Stimulated activated CD4-positive, alpha-beta T cell treated with anti-CD3 and anti-CD28 coated beads, Interleukin-15, amount 100 ng/mL, for 24 hours (primary cell): ENCODE measurements at places on chromosomes 12 and 14.

DNA sequence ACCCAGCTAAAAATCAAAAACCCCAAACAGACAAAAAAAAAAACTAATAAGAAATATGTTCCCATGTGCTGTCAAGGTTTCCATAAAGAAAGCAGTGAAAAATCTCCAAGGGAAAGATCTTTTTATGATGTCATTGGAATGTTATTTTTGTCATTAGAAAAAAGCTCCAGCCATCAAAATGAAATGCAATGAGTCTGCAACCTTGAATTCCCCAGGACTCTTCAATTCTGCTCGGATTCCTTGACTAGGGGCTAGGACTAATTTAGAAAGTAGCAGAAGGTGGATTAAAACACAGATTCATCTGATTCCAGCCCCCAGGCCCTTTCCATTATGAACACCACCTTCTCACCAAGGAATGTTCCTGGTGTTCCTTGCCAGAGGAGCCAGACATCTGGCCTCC lies 6.0 kb upstream of the PCNX1 start:
- DNase-seq = no peak

- DNase-seq = peak; percentile 41
Measured at GRCh38 chr14:75123991-75124390, 2.9 kb downstream of the NEK9 start.

GRCh38 chr14:103697603-103698379 lies 17.5 kb downstream of the XRCC3 start:
- no peak for DNase-seq

DNA sequence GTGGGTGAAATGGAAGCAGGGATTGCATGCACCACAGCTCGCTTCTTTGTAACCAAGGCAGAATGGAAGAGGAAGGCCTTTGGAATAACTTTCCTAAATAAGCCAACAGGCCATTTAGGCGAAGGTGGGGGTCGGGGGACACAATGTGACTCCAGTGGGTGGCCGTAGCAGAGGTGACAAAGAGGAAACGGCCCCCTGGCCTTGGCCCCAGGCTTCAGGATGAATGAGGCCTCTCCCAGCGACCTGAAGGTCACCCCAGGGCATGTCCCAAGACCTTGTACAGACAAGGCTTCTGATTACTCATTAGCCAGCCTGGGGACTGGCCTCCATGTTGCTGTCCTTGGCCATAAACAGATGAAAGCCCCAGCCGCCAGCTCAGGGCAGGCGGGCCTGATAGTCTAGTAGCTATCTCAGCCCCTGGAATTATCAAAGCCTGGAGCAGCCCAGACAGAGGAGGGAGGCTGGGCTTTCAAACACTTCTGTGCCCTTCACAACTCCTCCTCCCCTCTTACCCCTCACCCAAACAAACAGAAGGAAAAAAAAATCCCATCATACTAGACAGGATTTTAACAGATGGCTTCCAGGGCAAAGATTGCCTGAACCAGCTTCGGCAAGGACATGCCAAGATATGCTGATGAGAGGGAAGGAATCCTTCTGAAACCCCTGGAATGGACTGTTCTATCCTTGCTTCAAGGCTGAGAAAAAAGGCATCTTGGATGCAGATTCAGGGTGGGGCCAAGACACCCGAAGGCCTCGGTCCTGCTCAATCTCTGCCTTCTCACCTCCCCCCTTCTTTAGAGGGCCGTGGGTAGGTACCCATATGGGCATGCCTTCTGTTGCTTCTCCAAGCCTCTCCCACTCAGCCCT lies 142.3 kb upstream of the PARP11 start:
- no peak for DNase-seq

DNA sequence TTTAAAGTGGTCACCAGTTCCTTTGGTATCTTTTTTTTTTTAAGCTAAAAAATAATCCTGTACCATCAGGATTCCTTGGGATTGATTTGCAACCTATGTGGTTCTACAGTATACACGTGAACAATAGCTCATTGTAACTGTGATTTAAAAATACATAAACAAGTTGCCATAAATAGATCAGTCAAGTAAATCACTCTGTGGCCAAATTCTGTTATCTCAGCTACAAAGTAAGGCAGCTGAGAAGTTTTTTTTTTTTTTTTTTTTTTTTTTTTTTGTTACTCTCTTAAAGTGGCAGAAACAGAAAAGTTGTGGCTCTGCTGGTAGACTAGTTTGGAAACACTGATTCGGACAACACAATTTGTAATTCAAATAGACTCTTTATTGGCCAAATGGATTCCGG lies 104.5 kb downstream of the PRICKLE1 start:
- no peak for DNase-seq

DNA sequence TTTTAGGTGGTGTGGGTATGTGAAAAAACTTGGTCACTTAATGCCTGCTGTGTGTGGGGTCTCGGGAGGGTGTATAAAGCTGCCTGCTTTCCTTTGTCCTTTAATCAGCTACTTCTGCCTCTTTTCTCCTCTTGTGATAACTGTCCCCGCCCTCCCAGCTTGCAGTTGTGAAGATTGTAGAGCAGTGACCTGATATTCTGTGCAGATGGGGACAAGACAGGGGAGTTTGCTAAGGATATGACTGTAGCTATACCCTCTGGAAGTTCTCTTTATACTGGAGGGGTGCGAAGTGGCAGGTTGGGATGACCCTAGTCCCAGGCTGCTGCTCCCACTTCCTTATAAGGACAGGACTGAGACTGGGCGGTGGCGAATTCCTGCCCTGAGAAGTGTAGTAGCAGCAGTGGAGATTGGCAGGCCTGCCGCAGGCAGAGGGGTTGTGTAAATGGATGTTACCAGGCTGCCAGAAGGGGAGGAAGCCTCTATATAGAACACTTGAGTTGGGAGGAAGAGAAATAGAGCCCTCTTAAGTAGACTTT lies 835 bp downstream of the MYL6 start:
- peak; percentile 59 for DNase-seq

DNA sequence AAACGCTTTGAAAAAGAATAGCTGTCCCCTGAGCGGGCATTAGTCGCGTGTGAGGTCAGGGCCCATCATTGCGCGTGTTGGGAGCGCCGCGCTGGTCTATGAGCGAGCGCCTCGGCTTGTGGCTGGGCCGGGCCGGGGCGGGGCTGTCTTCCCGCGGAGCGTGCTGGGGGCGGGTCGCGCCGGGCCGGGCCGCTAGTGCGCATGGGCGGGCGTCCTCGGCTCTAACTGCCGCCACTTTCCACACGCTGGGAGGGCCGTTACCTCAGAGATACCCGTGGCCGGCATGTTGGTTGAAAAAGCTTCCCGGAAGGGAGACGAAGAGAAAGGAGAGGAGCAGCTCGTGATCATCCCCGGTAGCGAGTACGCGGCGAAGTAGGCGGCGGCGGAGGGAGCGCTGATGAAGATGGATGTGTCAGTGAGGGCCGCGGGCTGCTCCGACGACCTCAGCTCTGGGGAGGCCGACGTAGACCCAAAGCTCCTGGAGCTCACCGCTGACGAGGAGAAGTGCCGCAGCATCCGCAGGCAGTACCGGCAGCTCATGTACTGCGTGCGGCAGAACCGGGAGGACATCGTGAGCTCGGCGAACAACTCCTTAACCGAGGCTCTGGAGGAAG lies at the start of gene EID3:
Gene EID3, plus strand, starts transcription at position 202 of the 614 bp plus-strand sequence. Its CDS starts 196 bp downstream, at position 398.
- peak; percentile 94 for DNase-seq

DNA sequence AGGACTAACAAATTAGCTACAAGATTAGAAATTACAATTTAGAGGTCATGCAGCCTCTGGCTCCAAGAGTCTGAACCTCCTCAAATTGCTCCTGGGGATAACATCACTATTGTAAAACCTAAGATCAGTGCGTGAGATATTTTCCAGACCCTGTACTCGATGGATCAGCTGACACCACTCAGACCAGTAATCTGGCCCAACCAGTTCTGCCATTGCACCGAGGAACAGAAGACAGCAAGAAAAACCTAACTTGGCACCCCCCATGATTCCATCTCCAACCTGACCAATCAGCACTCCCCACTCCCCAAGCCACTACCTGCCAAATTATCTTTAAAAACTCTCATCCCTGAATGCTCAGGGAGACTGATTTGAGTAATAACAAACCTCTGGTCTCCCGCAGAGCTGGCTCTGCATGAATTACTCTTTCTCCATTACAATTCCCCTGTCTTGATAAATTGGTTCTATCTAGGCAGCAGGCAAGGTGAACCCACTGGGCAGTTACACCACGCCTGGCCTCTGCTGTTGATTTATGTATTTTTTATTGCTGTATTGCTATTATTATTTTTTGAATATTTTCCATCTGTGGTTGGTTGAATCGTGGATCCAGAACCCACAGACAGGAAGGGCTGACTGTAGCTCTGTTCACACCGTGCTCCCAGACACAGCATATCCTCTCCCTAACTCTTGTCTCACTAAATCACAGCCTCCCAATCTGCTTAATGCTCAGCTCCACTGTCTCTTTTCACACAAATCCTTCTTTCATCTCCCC lies 9.2 kb downstream of the HEBP1 start:
- no peak for DNase-seq

DNA sequence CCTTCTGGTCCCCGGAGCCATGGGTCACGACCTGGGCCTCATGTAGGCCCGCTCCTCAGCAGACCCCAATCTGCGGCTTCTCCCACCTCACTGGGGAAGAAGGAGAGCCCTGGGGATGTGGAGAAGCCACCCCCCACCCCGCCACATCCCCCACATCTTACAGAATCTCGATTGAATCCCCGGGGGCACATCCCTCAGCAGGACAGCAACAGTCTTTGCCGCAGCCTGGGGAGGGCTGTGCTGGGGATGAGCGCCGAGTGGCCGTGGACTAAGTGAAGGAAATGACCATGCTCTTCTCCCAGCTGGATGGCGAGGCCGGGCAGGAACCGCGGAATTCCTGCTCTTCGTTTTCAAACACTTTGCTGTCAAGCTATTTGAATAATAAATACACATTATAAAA lies 169.0 kb upstream of the RTL1 start:
- no peak for DNase-seq

- no peak for DNase-seq
Measured at GRCh38 chr14:51240804-51241380, 845 bp downstream of the TMX1 start.

GRCh38 chr12:91053951-91054715 lies 3.7 kb downstream of the KERA start:
- no peak for DNase-seq

- DNase-seq = no peak
Measured at GRCh38 chr14:36976571-36977023, 195.8 kb downstream of the SLC25A21 start.

DNA sequence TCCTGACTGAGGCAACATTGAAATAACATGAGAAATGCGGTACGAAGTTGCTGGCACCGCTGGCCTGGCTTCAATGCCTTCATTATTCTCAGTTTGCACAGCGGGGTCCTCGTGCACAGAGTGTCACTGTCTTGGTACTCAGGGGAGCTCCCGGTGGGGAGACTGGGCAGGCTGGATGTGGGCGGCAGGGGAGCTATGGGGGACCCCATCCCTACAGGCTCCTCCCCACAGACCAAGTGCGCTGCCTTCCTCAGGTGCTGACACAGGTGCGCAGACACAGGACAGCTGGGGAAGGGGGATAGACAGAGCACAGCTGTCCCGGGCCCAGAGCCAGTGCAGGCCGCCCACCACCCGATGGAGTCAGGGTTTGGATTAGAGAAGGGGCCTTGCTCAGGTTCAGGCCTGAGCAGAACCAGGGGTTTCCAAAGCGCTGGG lies 270.1 kb downstream of the ADGRD1 start:
- DNase-seq = no peak

DNA sequence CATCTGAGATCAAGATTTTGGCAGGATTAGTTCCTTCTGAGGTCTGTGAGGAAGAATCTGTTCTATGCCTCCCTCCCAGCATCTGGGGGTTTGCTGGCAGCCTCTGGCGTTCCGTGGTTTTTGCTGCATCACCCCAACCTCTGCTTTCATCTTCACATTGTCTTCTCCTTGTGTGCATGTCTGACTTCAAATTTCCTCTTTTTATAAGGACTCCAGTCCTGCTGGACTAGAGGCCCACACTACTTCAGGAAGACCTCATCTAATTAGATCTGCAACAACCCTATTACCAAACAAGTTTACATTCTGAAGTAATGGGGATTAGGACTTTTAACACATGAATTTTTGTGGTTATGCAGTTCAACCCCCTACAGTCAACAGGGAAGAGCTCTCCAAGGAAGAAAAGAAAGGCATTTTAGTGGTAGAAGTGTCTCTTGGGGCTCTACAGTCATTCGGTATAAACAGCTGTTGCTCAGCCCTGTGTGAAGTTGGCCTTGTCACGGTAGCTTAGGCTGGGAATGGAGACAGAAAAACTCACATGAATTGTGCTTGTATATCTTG lies 89.7 kb downstream of the CAND1 start:
- no peak for DNase-seq

- no peak for DNase-seq
Measured at GRCh38 chr12:54941659-54942058, 42.9 kb downstream of the TESPA1 start.

- DNase-seq = no peak
Measured at GRCh38 chr14:64692986-64693809, 11.0 kb upstream of the PLEKHG3 start.

DNA sequence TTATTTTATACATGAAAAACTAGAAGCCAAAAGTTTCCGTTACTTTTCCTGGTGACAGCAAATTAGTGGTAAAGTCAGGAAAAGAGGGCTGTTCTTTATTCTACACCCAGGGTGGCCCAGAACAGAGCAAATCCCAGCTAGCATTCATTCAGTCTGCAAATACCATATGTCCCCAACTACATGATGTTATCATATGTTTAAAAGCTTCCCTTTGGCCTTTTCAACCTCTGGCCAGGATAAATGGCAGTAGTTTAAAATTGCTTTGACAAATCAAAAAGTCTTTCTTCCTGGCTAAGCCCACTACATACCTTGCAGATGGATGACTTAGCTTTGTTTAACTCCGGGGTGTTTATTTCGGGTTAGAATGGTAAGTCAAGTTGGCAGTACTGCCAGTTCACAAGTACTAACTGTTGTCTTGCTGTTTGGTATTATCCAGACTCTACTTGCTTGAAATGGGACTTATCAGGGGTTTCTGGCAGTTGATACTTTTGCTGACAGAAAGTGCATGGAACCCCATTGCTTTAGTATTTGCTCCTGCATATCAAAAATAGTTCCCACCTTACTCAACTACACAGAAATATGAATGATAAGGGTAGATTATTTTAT lies 69.7 kb downstream of the PKP2 start:
- DNase-seq = no peak

DNA sequence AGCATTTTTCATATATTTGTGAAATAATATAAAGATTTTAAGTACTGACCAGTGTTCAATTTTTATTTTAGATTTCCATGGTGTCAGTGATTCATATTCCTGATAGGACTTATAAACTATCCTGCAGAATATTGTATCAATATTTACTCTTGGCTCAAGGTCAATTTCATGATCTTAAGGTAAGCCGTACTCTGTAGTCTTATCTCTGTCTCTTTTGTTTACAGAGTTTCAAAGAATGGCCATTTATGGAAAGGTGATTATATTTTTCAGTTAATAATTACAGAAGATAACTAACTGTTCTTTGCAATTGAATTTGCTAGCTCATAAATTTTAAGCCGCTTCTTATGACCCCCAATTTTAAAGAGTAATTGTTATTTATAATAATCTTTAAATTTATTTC lies 27.9 kb downstream of the CGRRF1 start:
- DNase-seq = no peak
